Activated naive CD8-positive, alpha-beta T cell treated with anti-CD3 and anti-CD28 coated beads for 36 hours (primary cell): ENCODE measurements at places on chromosomes 4 and X. TPM values are rescaled to one million over a fixed set of nuclear protein-coding genes. Genes with fewer than 3 reads are reported as not detected.

SULT1E1 gene
- not detected for total RNA-seq

DNA sequence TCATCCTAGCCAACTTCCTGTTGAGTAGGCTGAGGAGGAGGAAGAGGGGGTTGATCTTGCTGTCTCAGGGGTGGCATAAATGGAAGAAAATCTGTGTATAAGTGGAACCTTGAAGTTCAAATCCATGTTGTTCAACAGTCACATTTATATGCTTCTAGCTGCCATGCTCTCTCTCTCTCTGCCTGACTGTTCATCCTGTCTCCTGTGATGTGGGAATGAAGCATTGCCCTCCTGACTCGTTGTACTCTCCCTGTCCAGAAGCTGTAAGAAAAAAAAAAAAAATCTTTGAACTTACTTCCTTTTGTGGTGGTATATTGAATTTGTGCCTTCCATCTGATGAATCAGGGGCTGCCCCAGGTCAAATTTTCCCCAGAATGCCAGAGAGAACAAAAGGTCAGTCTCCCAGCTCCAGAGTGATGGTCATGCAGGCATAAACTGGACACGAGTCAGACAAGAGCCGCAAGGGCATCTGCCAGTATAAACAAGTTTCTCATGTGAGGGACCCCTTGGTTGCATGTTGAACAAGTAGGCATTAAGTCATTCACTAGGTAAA lies 257.0 kb downstream of the IDS start:
- H3K36me3 ChIP-seq = no peaks in the 10 kb centered on the region
- peaks cover 4% of the 10 kb centered on the region for H3K27me3 ChIP-seq
- DNase-seq = no peak
- H3K4me1 ChIP-seq = peaks cover 4% of the 10 kb centered on the region
- no peak overlapping the region for H3K4me3 ChIP-seq

RBM47 gene
- total RNA-seq = 0.16 TPM

ADH7 gene
- total RNA-seq = not detected

OTUD5 gene
- 59.5 TPM for total RNA-seq

DNA sequence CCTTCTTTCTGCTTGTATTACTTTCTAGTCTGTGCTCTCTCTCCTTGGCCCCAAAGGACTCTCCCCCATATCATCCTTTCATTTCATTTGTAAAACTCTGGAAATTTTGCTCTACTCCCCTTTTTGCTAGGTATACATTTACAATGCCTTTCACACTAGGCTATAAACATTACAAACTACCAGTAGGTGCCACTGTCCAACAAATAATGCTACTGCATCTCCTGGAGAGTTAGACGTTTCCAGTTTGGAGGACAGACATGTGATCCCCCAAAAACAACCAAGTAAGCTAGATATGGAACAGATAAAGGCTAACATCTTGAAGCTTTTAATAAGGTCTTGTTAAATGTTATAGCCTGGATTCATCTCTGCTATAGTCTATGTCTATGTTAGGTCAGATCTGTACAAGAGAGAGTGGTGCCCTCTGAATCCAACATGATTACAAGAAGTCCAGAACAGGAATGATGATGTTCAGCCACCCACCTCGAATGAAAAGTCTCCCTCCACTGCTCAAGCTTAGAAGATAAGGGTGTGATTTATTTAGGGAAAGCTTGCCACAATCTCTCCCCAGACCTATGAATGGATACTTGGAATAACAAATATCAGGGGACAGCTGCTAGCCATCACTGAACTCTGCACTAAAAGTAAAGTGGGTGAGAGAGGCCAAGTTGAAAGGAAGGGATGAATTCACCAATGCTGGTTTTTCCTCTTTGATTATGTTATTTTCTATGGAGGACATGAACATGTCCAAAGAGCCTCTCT lies 14.3 kb downstream of the CBR4 start:
- H3K27me3 ChIP-seq = no peaks in the 10 kb centered on the region
- H3K36me3 ChIP-seq = peaks cover 13% of the 10 kb centered on the region
- DNase-seq = no peak
- H3K27ac ChIP-seq = no peak overlapping the region
- H3K4me3 ChIP-seq = no peak overlapping the region
- peaks cover 6% of the 10 kb centered on the region for H3K4me1 ChIP-seq

GRCh38 chrX:66020631-66021334 lies 19.1 kb downstream of the VSIG4 start:
- H3K27ac ChIP-seq = peak overlapping the region; percentile 71
- no peaks in the 10 kb centered on the region for H3K36me3 ChIP-seq
- H3K4me1 ChIP-seq = peaks cover 36% of the 10 kb centered on the region
- H3K4me3 ChIP-seq = no peak overlapping the region
- no peaks in the 10 kb centered on the region for H3K27me3 ChIP-seq

NR0B1 gene
- not detected for total RNA-seq

DNA sequence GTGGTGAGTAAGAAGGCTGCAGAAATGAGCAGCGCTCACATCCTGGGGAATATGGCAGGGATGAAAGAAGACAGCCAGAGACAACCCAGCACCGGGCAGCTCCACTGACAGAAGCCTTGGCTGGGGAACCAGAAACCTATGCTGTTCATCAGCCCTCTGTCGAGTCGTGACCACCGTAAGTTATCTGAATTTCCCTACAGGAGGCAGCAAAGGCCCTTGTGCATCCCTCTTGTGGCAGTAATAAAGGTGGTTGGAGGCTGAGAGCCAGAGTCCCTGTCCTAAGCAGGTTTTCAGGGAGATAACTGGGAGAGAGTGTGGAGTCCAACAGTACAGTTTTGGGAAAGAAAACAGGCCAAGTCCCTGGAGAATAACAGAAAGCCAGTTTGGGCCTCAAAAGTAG lies 194.0 kb upstream of the BOD1L1 start:
- H3K27ac ChIP-seq = no peak overlapping the region
- no peak overlapping the region for H3K4me3 ChIP-seq
- H3K36me3 ChIP-seq = peaks cover 2% of the 10 kb centered on the region
- H3K27me3 ChIP-seq = no peaks in the 10 kb centered on the region
- H3K4me1 ChIP-seq = no peaks in the 10 kb centered on the region

SPANXN1 gene
- total RNA-seq = not detected

MMRN1 gene
- 0.10 TPM for total RNA-seq

DNA sequence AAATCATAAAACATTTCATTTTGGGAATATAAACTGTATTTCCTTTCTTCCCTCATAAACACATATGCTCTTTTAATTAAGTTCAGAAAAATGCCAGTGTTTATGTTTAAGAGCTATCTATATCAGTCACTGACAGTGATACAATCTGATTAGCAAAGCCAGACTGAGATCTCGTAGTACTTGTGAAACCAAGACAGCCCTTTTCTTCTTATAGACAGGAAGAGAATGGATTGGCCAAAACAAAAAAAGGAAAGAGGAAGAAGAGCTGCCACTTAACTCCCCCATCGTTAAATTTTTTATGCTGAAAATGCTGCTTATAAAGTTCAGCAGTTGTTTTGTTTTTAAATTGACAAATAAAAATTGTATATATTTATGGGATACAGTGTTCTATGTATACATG lies 87.4 kb downstream of the PLAC1 start:
- H3K4me3 ChIP-seq = no peak overlapping the region
- H3K4me1 ChIP-seq = no peaks in the 10 kb centered on the region
- H3K27ac ChIP-seq = no peak overlapping the region

GRCh38 chr4:22215084-22215483 lies 266.5 kb upstream of the KCNIP4 start:
- peaks cover 8% of the 10 kb centered on the region for H3K27me3 ChIP-seq
- no peak for DNase-seq
- H3K4me3 ChIP-seq = no peak overlapping the region
- no peak overlapping the region for H3K27ac ChIP-seq

ATP5ME gene
- 287 TPM for total RNA-seq

DNA sequence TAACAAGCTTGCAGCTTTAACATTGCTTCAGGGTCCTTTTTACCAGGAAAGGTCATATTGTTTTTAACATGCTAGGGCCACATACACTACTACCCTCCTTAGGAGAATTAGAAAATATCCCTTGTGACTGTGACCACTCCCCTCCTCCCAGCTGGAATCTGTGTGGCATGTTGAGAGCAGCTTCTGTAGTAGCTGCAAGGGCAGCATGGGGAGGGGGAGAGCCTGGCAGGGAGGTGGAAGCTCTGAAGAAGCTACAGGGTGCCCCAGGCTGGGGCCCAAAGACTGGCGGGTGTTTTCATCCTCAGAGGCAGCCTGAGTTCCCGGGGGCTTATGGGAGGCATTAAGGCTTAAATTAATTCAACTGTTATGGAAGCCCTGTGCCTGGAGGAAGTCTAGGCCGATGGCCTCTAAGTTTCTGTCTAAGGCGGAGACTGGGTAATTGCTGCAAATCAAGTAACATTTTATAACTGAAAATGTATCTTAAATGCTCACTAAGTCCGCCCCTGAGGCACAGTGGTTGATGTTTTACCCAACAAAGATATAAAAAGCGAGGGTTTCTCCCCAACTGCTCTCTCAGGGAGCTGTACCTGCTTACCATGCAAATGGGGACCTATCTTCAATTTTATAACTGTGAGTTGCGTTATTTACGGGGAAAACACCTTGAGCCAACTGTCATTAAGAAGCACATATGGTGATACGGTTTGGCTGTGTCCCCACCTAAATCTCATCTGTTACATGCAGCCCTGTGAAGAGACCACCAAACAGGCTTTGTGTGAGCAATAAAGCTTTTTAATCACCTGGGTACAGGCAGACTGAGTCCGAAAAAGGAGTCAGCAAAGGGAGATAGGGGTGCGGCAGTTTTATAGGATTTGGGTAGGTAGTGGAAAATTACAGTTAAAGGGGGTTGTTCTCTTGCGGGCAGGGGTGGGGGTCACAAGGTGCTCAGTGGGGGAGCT lies 37.4 kb upstream of the STS start:
- peaks cover 17% of the 10 kb centered on the region for H3K4me1 ChIP-seq
- peaks cover 15% of the 10 kb centered on the region for H3K36me3 ChIP-seq
- H3K27me3 ChIP-seq = no peaks in the 10 kb centered on the region
- DNase-seq = no peak

CT45A7 gene
- not detected for total RNA-seq
